HT-29 (cell line): ENCODE measurements at places on chromosomes 13 and 19. TPM values are rescaled to one million over a fixed set of nuclear protein-coding genes. Genes with fewer than 3 reads are reported as not detected.

Gene ERCC2
- total RNA-seq = 40.9 and 49.8 TPM in 2 replicates

Gene CGB1
- 1.5 TPM in 1 of 2 replicates, not detected in the other for total RNA-seq

Gene CDX2
- 4.1 and 5.4 TPM in 2 replicates for total RNA-seq

Gene NOP53
- 300 and 310 TPM in 2 replicates for total RNA-seq

Gene LSR
- 475 and 478 TPM in 2 replicates for total RNA-seq

Gene CABP5
- total RNA-seq = not detected in 2 replicates

Gene PNMA8A
- total RNA-seq = not detected in 2 replicates

- no peak for DNase-seq
Observed at GRCh38 chr19:29439021-29439420, 86.8 kb upstream of the VSTM2B start.

DNA sequence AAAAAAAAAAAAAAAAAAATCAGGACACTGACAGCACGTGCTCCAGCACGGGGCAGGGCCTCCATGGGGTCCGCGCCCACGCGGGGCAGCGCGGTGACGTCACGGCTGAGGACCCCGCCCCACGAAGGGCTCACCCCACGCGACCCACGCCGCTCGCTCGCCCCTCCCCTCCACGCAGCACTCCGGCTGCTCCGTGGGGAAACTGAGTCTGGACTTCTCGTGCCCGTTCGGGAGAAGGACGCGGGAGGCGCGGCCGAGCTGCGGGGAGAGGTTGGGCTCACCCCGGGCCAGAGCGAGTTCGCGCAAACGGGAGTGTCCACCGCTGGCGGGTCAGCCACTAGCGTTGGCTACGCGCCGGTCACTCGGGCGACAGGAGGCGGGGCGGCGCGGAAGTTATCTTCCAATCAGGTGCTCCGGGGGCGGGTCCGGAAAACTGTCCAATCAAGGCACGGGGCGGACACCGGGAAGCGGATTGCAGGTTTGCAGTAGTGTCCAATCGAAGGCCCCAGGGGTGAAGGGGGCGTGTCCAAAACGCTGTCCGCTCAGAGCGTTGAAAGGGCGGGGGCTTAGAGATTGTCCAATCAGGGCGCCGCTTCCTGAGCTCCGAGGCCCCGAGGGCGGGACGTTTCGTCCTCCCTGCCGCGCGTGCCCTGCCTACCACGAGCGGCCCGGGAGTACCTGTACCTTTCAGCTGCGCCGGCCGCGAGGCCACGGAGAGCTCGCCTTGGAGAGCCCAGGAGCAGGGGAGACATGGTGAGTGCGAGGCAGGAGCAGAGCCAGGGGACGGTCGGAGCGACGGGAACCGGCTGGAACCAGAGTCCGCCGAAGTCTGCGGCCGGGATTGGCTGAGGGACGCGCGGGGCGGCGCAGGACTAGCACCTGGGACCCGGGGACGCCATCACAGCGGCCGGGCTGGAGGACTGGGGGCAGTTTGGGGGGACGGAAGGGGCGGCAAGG is at the start of gene ZNF57:
ZNF57 (plus strand) TSS at position 633 of the 957 bp plus-strand sequence; CDS start at position 751, 118 bp downstream.
- peak; percentile 96 for DNase-seq

DNA sequence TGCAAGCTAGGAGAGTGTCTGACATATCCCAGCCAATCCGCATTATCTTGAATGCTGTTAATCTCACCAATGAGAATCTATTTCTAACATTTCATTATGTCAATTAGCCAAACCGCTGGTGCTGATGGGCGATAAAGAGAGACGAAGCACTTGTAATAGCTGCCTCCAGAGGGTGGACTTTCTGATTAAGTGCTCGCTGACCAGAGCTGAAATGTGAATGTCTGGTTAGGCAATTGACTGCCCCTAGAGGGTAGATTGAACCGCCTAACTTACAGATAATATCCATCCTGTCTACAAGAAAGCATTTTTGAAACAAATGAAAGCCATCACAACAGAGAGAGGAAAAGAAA is 552 bp upstream of the GRWD1 start:
- DNase-seq = peak; percentile 96

- DNase-seq = no peak
Observed at GRCh38 chr19:47020992-47021496, 1.4 kb downstream of the NPAS1 start.

GRCh38 chr19:16361926-16362325 is 37.3 kb downstream of the KLF2 start:
- no peak for DNase-seq

DNA sequence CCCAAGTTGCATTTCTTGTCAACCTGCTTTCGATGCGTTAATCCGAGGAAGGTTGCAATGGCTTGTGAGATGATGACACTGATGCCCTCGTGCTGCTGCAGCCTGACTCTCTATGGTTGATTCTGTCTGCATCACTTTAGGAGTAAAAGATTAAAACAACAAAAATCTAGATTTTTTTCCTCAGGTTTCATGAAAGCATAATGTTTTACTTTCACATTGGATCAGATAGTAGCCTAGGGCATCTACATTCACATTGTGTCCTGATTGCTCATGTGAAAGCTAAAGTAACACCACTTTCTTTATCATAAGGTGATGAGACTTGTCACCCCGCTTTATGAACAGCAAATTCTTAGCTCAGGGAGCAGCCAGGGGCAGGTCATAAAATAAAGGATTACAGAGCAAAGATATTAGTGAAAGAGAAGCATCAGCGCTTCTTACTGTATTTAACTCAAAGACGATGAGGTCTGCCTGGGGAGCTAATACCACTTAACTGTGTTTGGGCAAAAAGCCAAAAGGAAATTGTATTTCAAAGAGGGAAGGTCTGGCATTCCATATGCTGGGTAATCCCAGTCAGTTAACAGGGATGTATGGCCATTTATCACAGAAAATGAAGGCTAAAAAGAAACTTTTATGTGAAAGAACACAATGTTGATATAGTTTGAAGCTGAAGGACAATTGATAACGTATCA is 270.5 kb downstream of the GPC6 start:
- DNase-seq = no peak

- no peak for DNase-seq
Observed at GRCh38 chr13:95378603-95379002, 77.4 kb upstream of the ABCC4 start.

DNA sequence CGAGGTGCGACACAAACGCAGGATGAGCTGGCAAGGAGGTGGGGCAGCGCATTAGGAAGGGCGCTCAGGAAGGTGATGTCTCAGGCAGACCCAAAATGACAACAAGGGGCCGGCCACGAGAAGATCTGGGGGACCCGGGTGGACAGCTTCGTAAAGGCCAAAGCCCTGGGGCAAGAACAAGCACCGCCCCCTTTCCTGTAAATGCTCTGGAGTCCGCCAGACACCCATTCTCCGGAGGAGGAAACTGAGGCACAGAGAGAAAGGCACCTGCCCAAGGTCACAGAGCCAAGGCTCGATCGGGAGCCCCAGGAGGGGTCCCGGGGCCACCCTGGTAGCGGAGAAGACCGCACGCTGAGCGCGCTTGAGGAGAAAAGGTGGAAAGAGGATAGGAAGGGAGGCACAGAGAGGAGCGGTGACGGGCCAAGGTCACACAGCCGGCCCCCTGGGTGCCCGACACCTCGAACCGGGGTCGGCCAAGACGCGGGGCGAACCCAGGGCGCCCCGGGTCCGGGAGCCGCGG is 571 bp downstream of the SAFB2 start:
- no peak for DNase-seq

DNA sequence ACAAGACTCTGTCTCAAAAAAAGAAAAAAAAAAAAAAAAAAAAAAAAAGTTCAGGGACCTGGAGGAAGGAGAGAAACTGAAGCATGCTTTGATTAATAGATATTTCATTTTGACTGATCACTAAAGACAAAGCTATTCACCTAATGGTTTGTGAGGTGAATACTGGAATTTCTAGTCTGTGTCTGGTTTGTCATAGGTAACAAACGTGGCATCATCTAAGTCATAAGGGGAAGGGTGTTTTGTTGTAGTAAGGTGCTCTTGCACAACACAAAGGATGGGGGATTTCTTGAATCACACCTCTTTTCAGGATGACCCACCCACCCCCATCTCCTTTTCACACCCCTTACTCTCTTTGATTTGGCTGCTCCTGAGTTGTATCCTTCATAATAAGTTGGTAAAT is 13.8 kb upstream of the ZNF69 start:
- no peak for DNase-seq

- no peak for DNase-seq
Observed at GRCh38 chr19:18777301-18778075, 13.6 kb downstream of the COMP start.

DNA sequence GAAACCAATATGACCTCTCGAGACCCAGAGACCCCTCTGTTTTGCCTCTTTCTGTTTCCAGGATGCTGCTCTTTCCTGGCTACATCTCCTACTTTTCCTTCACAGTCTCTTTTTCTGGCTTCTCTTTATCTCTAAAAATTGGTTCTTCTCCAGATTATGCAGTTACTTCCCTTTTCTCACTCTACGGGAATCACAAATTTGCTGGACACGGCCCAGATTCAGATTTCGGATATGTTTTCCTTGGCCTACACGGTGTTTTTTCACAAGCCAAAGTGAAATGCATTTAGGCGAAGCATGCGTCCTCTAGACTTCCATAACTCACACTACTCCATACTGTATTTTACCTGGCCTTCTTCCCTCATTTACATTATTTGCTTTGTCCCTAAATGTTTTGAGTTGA is 214.7 kb upstream of the MIR17HG start:
- no peak for DNase-seq

DNA sequence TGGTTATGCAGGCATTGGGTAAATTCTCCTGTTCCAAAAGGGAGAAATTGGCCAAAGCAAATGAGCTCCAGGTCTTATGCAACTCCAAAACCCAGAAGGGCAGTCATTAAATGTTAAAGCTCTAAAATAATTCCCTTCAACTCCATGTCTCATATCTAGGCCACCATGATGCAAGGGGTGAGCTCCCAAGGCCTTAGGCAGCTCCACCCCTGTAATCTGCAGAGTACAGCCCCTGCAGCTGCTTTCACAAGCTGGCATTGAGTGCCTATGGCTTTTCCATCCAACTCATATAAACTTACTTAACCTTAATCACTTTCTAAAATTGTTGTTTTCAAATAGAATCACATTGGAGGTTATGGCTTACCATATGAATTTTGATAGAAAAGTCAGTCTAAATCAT is 44.7 kb upstream of the ZNF429 start:
- no peak for DNase-seq

DNA sequence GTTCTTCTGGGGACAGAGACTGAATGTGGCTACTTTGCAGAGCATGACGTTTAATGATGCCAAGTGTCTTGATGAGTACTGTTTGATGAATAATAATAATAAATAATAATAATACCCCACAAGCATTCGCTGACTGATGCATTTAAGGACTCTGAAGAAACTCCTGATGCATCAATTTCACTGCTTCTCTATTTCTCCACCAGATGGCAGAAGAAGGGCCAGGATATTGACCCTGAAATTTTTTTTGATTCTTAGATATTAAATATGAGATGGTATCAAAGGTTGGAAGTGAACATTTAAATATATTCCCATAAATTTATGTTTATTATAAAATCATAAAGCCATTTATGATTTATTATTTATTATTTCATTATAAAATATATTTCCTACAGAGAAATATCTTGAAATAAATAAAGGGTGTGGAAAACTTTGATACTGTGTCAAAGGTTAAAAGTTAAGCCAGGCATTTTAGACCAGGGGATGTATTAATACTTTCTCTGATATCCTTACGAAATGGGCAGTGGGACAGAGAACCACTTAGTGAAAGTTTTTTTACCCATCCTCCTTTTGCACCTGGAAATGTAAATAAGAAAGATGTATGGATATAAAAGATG is 170.9 kb downstream of the LACC1 start:
- DNase-seq = peak; percentile 90

GRCh38 chr13:113584870-113585671 is 518 bp downstream of the TFDP1 start:
- peak; percentile 34 for DNase-seq

DNA sequence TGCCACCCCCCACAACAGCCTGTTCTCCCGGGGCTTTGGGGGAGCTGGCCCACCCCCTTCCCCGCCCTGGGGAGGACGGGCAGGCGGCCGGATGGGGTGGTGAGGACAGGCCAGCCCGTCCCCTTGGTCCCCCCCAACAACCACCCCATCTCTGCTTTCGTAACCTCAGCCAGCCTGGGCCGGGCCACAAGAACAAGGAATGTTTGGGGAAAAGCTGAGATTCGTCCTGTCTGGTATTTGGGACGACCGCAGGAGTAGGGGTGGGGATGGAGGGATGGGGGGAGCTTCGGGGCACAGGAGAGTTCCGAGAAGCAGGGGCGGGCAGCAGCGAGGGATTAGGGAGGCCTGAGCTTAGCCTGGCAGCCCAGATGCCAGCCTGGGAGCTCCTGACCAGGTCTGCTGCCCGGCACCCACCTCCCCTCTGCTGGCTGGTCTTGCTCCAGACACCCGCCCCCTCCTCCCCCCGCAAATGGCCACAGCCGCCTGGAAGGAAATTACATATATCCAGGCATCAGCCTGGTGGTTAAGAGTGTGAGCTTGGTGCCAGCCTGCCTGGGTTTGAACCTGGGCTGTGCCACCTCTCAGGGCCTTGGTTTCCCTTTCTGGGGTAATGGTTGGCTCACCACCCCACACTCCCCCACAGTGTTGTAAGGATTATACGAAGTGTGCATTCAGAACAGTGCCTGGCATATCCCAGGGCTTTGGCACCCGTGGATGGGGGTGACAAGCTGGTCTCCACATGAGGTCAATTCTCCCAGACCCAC is at the start of gene PODNL1:
PODNL1 (minus strand) TSS at position 117 of the 764 bp plus-strand sequence. CDS start 236 bp downstream, outside the sequence.
- no peak for DNase-seq

- no peak for DNase-seq
Observed at GRCh38 chr19:15251010-15251748, 18.9 kb upstream of the EPHX3 start.

DNA sequence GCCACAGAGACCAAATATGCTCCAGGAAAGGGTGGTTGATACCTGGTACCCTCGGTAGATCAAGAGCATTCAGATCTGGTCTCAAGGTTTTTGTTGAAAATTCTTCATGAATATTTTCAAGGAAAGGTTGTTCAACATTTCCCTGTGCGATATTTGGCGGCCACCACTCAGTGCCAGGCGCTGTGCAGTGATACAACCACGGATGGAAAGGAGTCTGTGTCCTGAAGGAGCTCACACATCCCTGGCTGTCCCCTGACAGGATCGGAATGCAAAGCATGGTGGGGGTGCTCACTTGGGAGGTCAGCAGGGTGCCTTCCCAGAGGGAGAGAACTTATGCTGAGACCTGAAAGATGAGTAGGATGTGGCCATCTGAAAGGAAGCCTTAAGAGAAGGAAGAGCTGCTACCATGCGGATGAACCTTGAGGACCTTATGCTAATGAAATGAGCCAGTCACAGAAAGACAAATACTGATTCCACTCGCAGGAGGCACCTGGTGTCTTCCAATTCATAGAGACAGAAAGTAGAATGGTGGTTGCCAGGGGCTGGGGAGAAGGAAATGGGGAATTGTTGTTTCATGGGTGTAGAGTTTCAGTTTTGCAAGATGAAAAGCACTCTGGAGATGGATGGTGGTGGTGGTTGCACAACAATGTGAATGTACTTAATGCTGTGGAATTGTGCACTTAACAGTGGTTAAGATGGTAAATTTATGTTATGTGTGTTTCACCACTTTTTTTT is 41.6 kb downstream of the HSPH1 start:
- DNase-seq = no peak
